SHP77 treated with DMSO at 0.1 percent for 48 hours (cell line): ENCODE measurements at places on chromosomes 5 and 9.

DNA sequence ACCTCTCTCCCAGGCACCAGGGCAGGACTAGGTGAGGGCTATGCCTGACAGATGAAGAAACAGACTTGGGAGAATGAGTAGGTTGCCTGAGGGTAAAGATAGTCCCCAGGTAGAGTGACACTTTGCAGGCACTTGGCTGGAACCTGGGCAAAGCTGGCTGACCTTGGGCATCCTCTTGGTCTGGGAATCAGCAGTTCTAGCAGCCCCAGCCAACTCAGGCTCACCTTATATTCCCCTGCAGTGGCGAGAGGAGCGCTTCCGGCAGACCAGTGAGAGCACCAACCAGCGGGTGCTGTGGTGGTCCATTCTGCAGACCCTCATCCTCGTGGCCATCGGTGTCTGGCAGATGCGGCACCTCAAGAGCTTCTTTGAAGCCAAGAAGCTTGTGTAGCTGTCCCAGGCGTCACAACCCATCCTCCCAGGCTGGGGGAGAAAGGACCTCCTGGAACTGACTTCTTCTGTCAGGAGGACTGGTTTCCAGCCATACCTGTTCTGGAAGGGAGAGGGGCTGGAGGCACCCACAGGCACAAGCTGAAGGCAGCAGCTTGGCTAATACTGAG is 3.1 kb downstream of the TMED9 start:
- DNase-seq = no peak

- DNase-seq = peak; percentile 81
Observed at GRCh38 chr9:112784020-112784785, 33.6 kb downstream of the SNX30 start.

GRCh38 chr5:68699966-68700365 is 393.8 kb upstream of the SLC30A5 start:
- no peak for DNase-seq

DNA sequence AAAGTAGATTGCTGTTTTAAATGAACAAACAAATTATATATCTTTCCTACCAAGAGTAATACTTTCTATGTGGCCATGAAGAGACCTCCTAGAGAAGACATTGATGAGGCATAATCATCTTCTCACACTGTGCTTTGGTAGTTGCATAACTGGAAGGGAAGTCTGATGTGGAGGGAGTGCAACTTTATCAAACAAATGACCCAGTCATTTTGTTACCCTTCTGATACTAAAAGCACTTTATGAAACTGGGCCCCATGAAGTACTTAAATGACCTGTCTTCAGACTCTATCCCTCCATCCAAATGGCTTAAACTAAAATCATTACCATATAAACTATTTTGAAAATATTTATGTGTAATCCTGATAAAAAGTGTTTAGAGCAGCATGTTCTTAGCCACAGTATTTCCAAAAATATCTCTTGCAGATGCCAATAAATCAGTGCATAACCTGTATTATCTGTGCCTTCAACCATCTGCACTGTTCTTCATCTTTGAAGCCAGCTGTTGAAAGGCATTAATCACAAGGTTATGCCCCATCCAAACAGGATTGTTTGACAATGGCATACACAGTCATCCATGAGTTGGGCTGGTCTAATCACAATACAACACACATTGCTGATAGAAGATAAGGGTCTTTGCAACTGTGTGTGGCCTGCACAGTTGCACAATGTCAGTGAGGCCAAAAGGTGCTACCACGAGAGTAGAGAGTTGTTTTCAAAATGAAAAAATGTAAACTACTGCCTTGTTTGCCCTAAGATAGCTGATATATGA is 31.9 kb upstream of the MIER3 start:
- DNase-seq = no peak

- DNase-seq = no peak
Observed at GRCh38 chr5:173395257-173395932, 67.2 kb upstream of the STC2 start.

- no peak for DNase-seq
Observed at GRCh38 chr5:144395704-144396103, 225.0 kb downstream of the KCTD16 start.

GRCh38 chr5:88886746-88887341 is 3.9 kb upstream of the MEF2C start:
- peak; percentile 21 for DNase-seq

GRCh38 chr5:145629047-145629446 is 206.1 kb downstream of the PRELID2 start:
- no peak for DNase-seq

- no peak for DNase-seq
Observed at GRCh38 chr5:19619571-19619970, 368.4 kb downstream of the CDH18 start.

- DNase-seq = no peak
Observed at GRCh38 chr9:84463272-84463671, 122.7 kb upstream of the SLC28A3 start.

DNA sequence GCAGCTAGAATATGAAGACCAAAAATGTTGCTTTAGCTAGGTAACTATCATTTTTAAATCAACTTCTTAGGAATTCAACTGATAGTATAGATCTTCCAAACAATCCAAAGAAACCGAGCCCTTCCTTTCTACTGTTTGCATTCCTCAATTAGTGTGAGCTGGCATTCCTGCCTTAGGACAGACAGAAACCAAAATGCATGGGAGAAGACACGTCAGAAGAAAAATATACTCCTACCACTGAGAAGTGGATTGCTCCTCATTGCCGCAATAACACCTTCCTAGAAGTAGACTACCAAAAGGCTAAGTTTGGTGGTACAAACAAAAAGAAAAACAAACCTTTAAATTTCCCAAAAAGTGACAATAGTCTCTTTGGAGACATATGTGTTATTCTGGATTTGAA is 440.0 kb downstream of the SEMA5A start:
- no peak for DNase-seq

DNA sequence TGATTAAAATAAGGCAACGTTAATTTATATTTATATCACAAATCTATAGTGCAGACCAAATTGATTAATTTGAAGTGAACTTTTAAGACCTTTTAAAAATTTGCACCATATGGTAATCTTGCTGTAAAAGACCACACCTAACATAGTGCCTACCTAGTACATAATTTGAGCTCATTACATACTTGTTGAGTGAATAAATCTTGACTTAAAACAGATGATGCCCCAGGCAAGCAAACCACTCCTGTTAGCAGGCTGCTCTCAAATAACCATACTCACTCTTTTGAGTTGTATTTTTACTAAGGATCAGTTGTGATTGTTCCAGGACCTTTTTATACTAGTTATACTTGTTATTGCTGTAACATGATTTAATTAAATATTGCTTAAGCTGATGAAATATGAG is 27.2 kb downstream of the CMYA5 start:
- no peak for DNase-seq

GRCh38 chr5:176739461-176740051 is 70.8 kb upstream of the UNC5A start:
- DNase-seq = no peak

- DNase-seq = no peak
Observed at GRCh38 chr9:78393340-78393739, 96.4 kb downstream of the PSAT1 start.

GRCh38 chr5:139077899-139078298 is 120.3 kb downstream of the SIL1 start:
- no peak for DNase-seq

- DNase-seq = no peak
Observed at GRCh38 chr5:55426455-55426854, 108.3 kb downstream of the PLPP1 start.

- DNase-seq = no peak
Observed at GRCh38 chr9:16869131-16869881, 1.2 kb downstream of the BNC2 start.

- DNase-seq = no peak
Observed at GRCh38 chr5:51961154-51961562, 577.9 kb downstream of the ISL1 start.

GRCh38 chr9:16744394-16744793 is 126.1 kb downstream of the BNC2 start:
- no peak for DNase-seq

DNA sequence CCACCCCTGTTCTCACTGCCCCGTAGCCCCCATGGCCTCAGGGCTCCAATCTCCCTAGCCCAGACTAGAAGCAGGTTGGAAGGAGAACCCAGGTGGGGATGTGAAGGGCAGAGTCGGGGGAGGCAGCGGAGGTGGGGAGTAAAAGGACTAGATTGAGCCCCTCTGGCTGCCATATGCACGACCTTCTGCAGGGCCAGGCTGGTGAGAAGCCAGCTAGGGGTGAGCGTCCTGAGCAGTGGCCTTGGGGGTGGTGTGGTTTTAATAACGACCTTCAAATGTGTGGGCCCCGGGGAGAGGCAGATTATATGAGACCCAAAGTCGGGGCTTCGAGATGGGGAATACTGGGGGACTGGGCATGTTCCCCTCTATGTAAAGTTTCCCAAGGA is 139.5 kb downstream of the C9orf50 start:
- DNase-seq = no peak

- DNase-seq = no peak
Observed at GRCh38 chr9:77028478-77028877, 9.0 kb downstream of the FOXB2 start.

- no peak for DNase-seq
Observed at GRCh38 chr5:172558076-172558976, 82.7 kb upstream of the NEURL1B start.
